ENCODE measurements at places on chromosomes 7 and 10. TPM values are rescaled to one million over a fixed set of nuclear protein-coding genes. Genes with fewer than 3 reads are reported as not detected.

The TFPI2 gene
- 1.9 TPM for total RNA-seq

The FAM24B gene
- 0.43 TPM for total RNA-seq

The NME8 gene
- total RNA-seq: not detected

The STMP1 gene
- total RNA-seq: 31.4 TPM

The CDK14 gene
- 25.7 TPM for total RNA-seq

The GPC2 gene
- total RNA-seq: 0.92 TPM

The APBB1IP gene
- 2.5 TPM for total RNA-seq

The MKX gene
- total RNA-seq: 0.16 TPM

Measured in cardiac septum (tissue), 1 donor.